ENCODE measurements at places on chromosomes 16 and 17.
A peak's percentile ranks its signal among the peaks of the same experiment; 100 is the strongest.

- DNase-seq: no peak
Measured at GRCh38 chr17:60129164-60129563, 20.6 kb upstream of the CA4 start.

GRCh38 chr16:19481296-19481695 is 40.6 kb downstream of the GDE1 start:
- DNase-seq: no peak

- DNase-seq: peak; percentile 25
Measured at GRCh38 chr16:15682105-15682570, 32.1 kb downstream of the NDE1 start.

- no peak for DNase-seq
Measured at GRCh38 chr17:51401279-51401678, 140.9 kb downstream of the UTP18 start.

GRCh38 chr16:59411961-59412841 is 678.1 kb upstream of the GOT2 start:
- no peak for DNase-seq

- no peak for DNase-seq
Measured at GRCh38 chr16:80034469-80034826, 433.9 kb upstream of the MAF start.

GRCh38 chr17:16342979-16343378 is 10.3 kb downstream of the CENPV start:
- DNase-seq: no peak

- DNase-seq: no peak
Measured at GRCh38 chr16:74462361-74462760, 41.1 kb upstream of the CLEC18B start.

GRCh38 chr17:16415031-16415924 is at the start of gene TRPV2:
TSS of gene TRPV2 (plus strand) at chr17:16415571. CDS start at chr17:16417669, 2,098 bp downstream.
- no peak for DNase-seq

DNA sequence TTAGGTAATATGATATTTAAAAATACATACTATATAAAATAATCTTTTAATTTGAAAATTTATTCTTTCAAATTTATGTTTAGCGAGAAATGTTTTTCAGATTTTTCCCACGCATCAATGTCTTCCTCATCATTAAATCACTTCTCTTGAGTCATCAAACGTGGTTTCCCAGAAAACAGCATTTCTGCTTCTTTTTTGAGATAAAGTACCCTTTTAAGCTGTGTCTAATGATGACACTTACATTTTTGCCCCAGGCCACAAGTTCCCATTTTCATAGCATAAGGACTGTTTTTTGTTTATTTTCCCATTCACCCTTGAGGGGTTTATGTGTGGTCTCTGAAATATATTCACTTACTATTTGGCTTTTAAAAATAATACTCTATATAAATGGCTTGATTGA is 139.0 kb upstream of the HS3ST3A1 start:
- no peak for DNase-seq

GRCh38 chr16:10325783-10326543 is 59.9 kb upstream of the ATF7IP2 start:
- no peak for DNase-seq

DNA sequence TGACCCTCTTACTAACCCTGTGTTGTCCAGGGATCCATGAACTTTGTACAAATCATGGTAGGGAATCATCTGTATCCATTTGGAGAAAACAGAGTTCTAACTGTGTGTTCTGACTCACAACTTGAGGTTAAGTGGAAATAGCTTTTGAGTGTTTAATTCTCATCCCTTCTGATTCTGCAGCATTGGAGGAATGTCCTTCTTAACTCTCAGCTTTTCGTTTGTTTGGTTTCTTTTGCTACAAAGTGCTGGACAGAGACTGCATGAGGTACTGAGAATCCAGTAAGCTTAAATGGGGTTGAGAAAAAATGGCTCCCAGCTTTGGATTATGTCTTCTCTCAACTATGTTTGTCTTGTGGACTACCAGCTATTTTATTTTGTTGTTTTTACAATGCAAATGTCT is 352.1 kb upstream of the KIF2B start:
- no peak for DNase-seq

DNA sequence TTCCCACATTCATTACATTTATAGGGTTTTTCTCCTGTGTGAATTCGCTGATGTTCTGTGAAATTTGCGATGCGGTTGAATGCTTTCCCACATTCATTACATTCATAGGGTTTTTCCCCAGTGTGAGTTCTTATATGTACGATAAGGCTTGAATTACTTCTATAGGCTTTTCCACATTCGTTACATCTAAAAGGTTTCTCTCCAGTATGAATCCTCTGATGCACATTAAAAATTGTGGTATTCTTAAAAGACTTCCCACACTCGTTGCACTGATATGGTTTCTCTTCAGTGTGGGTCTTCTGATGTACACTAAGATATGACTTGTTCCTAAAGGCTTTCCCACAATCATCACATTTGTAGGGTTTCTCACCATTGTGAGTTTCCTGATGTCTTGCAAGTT is 30.4 kb downstream of the ZNF624 start:
- DNase-seq: no peak

DNA sequence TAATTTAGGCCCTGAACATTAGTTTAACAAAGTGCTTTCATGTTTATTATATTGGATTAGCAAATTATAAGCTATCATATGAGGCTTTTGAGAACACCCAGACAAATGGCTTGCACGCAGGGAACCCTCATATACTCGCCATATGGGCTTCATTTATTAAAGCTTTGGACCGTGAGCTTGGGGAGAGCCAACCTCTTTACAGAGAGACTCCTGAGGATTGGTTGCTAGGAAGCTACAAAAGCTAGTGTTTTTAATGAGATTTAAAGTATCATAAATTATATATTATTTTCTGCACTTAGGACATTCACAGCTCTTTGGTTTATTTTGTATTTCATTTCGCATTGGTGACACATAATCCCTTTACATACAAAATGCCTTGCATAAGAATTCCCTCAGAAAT is 193.8 kb upstream of the TOX3 start:
- DNase-seq: no peak

DNA sequence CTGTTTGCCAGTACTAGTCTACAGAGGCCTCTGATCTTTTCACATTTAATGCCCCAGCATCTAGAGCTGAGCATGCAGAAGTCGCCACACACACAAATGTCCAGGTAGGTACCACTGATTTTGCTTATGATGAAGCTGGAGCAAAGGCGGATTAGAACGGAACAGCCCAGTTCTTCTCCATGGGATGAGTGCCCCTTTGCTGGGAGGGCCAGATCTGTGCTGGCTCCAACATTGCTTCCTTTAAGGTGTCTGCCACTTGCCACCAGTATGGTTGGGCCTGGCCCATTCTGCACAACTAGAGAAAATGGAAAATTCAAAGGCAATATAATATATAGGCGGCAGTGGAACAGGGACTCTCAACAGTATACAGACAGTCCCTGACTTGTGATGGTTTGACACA is 2.2 kb upstream of the MNT start:
- DNase-seq: no peak

GRCh38 chr16:69848637-69849545 is 86.8 kb downstream of the WWP2 start:
- no peak for DNase-seq

- DNase-seq: no peak
Measured at GRCh38 chr16:67782567-67783352, 23.6 kb downstream of the RANBP10 start.

DNA sequence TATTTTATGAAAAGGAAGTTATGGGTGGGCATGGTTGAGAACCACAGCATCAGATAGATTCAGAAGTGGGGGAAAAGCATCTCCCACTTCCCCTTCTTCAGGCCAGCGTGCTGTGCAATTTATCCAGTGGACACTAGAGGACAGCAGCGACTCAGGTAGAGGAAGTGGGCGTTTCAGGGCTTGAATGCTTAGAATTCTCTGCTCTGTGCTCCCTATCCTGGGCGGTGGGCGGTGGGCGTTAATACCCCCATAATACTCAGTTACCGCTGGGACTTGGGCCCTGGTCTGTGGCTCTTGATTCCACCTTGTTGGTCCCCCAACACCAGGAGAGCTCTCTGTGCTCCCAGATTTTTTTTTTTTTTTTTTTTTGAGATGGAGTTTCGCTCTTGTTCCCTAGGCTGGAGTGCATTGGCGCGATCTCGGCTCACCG is 3.7 kb upstream of the LYZL6 start:
- DNase-seq: peak; percentile 7
